Activated naive CD8-positive, alpha-beta T cell treated with anti-CD3 and anti-CD28 coated beads, Interleukin-2, amount 50 U/mL, for 24 hours (primary cell): ENCODE measurements at places on chromosomes 4 and X.

GRCh38 chr4:156970501-156971164 lies 966 bp downstream of the PDGFC start:
- DNase-seq: peak; percentile 4

- no peak for DNase-seq
These were observed 457.4 kb upstream of the PCDH10 start for GRCh38 chr4:132691668-132692067.

GRCh38 chrX:47571215-47571614 lies 10.2 kb downstream of the ARAF start:
- DNase-seq: no peak

GRCh38 chr4:128802680-128803628 lies 6.5 kb upstream of the JADE1 start:
- DNase-seq: no peak

- DNase-seq: peak; percentile 43
These were observed at the start of gene EFHC2 for GRCh38 chrX:44343412-44344141. TSS of gene EFHC2 (minus strand) at chrX:44343672. CDS start at chrX:44343588, 84 bp downstream.

DNA sequence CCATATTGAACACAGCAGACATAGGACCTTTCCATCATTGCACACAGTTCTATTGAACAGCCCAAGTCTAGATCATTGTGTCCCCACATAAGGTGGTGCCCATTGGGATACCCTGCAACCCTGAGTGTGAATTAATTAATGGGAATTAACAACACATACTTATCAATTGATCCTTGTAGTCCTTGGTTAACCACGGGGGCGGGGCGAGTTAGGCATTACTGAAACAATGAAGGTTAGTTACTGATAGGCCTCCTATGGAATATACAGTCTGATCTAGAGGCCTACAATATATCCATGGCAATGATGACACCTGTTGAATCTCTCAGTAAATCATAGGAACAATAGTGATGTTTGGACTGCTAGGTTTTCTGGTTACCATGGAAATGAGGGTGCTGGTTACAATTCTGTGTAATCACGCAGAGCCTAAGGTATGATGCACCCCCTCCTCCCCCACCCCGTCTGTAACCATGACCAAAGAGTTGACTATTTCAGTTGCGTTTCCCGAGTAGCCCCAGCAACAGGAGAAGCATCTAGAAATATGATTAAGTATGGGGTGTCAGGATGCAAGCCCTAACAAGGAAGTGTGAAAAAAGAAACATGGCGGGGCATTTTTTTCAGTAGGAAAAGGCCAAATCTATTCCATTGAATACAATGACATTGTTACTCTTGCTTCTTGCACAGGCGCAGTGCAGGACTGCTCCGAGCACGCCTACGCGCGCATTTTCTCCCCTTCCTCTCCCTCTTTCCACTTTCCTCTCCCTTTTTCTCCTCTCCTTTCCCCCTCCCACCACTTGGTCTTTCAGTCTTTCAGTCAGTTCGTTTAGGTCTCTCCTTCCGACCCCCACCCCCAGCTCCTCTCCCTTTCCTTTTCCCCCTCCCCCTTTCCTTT lies 677 bp upstream of the NONO start:
- DNase-seq: peak; percentile 41

- no peak for DNase-seq
These were observed 229.9 kb upstream of the TTC29 start for GRCh38 chr4:147175460-147176025.

GRCh38 chrX:40116925-40117324 lies 19.2 kb upstream of the BCOR start:
- DNase-seq: no peak

- no peak for DNase-seq
These were observed 34.9 kb downstream of the GNL3L start for GRCh38 chrX:54564936-54565335.

GRCh38 chr4:13539047-13539618 lies 5.2 kb downstream of the NKX3-2 start:
- peak; percentile 1 for DNase-seq

GRCh38 chr4:25956260-25956659 lies 42.2 kb downstream of the SMIM20 start:
- DNase-seq: no peak
